Adrenal gland (tissue), 19 donors: ENCODE measurements at places on chromosomes 4 and X.
A peak's percentile ranks its signal among the peaks of the same experiment; 100 is the strongest.

DNA sequence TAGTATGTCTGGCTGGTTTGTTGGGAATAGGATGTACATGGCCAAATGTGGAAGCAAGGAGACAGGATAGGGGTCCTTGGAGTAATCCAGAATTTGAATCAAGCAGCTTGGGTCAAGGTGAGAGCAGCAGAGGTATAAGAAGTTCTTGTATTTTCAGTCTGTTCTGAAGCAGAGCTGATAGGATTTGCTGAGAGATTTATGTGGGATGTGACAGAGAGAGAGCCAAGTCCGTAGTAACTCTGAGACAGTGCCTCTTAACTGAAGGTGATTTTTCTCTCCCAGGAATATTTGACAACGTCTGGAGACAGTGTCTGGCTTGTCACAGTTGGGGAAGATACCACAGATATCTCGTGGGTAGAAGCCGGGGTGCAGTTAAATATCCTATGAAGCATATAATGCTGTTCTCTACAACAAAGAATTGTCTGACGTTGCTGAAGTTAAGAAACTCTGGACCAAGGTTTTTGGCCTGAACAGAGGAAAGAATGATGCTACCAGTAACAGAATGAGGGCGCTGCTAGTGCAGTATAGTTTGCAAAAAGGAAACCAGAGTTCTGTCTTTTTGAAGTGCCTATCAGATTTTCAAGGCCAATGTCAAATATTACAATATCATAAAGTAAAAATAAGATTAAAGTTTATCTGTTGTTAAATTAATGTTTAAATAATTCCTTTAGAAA lies 184.0 kb downstream of the ARHGAP24 start:
- DNase-seq, result no peak

DNA sequence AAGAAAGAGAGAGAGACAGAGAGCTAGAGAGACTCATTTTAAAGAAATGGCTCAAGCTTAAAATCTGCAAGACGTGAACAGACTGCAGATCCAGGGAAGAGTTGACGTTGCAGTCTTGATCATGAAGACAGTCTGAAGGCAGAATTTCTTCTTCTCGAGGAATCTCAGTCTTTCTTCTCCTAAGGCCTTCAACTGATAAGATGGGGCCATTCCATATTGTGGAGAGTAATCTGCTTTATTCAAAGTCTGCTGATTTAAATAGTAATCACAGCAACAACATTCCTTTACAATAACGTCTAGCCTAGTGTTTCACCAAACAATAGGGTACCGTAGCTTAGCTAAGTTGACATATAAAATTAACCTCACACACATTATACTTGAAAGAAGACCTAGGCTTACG lies 208.4 kb upstream of the ADAMTS3 start:
- DNase-seq, result no peak

- peak; percentile 22 for DNase-seq
Observed at GRCh38 chr4:57270346-57270745, 160.2 kb upstream of the IGFBP7 start.

GRCh38 chr4:85430697-85431096 lies 44.3 kb upstream of the ARHGAP24 start:
- DNase-seq, result no peak

DNA sequence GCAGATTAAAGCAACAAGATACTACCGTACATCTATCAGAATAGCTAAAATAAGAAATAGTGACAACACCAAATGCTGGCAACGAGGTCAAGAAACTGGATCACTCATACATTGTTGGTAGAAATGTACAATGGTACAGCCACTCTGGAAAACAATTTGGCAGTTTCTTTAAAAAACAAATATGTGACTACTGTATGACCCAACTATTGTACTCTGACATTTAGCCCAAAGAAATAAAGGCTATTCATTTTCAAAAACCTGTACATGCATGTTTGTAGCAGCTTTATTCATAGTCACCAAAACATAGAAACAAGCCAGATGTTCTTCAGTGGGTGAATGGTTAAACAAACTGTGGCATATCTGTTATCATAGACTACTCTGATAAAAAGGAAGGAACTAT lies 8.2 kb downstream of the CLCN3 start:
- DNase-seq, result no peak

GRCh38 chrX:39764441-39764914 lies 333.3 kb downstream of the BCOR start:
- DNase-seq, result no peak

DNA sequence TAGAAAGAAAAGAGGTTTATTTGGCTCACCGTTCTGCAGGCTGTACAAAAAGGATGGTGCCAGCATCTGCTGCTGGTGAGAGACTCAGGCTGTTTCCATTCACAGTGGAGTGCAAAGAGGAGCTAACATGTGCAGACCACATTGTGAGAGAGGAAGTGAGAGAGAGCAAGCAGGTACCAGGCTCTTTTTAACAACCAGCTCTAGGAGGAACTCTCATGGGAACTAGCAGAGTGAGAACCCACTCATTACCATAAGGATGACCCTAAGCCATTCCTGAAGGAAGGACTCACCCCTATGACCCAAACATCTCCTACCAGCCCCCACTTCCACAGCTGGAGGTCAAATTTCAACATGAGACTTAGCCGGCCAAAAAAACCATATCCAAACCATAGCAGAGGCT lies 158.6 kb upstream of the ADGRL3 start:
- no peak for DNase-seq

DNA sequence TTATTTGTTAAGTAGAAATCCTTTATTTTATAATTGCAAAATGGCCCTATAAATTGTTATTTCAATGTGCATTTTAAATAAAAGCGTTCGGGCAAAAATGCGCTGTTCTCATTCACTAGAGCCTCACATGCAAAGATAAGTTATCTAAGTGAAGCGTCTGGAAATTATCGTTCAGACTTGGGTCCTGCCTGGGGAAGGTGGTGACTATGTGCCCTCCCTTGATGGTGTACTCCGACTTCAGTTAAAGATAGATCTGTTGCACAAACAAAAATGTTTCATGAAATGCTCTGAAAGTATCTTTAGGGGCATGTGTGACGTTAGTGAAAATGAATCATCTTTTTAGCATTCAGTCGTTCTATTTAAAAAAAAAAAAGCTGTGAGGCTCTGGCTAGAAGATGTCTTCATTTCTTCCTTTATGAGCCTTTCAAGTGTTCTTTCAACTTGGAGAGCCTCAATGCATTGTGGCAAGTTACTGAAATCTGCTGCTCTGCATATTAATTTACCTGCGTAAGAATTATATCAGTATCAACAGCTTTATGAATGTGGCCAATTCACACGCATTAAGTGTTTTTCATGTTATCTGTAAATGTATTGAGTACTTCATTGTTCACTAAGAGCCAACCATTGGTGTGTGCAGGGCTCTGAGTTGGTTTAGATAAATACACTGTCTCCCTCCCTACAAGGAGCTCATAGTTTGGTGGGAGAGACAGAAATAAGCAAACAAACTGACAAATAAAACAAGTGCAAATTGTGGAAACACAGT lies 83.0 kb downstream of the AFF1 start:
- no peak for DNase-seq
